ENCODE measurements at places on chromosomes 12 and 14.

- DNase-seq: no peak
Observed at GRCh38 chr12:65123435-65124063, 2.4 kb upstream of the WIF1 start.

DNA sequence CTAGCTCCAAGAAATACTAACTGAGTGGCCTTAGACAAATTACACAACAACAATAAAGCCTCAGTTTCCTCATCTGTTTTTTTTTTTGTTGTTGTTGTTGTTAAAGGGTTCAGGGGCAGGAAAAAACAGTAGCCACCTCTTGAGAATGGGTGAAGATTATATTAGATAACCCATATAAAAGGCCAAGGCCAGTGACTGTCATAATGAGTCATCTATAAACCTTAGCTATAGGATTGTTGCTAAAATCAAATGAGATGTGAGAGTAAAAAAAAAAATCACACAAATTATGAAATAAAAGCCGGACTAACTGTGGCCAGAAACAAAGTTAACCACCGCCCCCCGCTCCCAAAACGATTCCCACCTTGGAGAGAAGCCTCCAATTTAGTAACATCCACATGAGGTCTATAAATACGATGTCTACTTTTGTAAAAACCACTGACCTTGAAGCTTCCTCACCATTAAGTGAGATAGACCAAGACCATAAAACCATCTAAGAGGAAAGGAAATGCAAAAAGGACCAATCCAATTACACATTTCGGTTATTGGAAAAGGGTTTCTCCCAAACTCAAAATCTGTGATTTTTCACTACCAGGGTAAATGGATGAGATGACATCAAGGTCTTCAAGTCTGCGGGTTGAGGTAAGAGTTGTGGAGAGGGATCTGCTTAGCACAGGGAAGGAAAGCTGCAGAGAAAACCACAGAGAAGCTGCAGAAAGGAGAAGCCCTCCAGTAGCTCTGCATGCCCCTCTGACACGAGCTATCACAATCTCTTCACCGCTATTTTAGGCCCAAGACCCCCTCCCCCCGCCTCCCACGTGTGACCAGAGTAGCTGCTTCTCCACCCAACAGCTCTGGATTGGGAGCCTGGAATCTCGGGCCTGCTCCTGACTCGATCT, 1.0 kb downstream of the NAA25 start:
- DNase-seq: no peak

DNA sequence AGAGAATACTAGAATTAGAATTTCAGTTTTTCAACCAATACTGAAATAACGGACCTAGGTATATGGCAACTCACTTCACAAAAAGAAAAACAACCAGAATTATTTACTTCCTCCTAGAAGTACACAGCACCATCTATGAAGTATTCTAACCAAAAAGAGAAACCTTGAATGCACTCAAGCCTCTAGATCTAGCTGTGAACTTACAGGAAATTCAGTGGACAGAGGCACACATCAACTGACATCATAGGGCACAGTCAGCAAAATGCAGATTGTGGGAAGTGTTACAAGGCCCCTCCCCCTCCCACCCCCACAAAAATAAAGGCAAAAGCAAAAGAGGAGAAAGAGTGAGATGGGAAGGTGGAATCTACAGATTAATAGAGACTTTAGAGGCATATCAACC, 102.4 kb downstream of the TMTC1 start:
- DNase-seq: no peak

DNA sequence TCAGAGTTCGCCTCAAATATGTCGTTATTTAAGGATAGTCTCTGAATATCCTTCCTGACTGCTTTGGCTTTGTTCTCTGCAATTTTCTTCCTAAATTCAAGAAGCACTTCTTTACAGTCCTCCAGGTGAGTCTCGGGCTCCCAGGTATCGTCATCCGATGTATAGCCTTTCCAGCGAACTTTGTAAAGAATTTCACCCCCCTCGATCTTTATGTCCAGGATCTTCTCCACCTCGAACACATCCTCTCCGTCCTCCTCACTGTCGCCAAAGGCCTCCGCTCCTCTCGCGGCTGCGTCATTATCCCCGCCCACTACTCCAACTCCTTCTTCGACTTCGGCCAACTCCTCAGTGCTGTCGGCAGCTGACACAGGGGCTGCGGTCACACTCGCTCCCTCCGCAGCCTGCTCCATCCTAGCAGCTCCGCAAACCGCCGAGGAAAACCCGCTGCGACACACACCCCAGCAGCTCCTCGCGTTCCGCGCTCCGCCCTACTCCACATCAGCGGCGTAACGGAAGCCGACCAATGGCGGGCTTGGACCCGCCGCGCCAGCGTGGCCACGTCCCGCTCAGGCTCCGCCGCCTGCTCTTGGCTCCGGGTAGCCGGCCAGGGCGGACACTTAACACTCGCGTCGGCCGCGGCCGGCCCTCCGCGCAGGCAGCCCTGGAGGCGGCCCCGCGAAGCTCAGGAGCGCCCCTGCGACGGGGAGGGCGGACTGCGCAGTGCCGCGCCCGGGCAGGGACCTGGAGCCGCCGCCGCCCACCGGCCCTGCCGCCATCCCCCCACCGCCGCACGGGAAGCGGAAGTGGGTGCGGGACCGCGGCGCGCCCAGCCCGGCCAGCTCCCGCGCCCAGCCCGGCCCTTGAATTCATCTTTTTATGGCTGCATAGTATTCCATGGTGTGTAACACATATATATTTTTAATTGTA, 4.1 kb downstream of the CD163L1 start:
- DNase-seq: no peak

DNA sequence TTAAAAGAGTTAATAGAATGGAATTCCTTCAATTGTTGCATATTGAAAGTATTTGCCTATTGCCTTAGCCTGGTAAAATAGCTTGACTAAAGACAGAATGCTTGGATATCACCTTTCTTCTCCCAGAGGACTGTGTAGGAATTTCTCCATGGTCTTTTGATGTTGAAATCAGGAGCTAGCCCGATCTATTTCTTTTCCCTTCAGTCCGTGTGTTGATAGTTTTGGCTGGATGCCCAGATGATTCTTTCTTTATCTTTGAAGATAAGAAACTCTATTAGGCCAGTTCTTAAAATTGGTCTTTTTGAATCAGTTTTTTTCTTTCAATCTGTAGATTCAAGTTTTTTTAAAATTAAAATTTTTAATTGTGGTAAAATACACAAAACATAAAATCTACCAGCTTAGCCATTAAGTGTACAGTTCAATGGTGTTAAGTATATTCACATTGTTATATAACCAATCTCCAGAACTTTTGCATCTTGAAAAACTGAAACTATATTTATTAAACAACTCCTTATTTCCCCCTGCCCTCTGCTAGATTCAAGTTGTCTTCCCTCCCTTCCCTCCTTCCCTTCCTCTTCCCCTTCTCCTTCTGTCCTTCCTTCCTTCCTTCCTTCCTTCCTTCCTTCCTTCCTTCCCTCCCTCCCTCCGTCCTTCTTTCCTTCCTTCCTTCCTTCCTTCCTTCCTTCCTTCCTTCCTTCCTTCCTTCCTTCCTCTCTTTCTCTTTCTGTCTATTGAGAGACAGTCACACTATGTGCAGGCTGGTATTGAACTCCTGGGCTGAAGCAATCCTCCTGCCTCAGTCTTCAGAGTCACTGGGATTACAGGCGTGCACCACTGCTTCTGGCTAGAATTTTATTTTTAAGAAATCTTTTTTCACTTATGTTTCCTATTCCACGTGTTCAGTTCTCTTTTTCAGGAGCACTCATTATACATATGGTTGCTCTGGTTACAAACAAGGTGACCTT, 10.1 kb downstream of the LACRT start:
- DNase-seq: no peak

- no peak for DNase-seq
Observed at GRCh38 chr14:79602045-79602444, 609.3 kb downstream of the DIO2 start.

- DNase-seq: peak; percentile 94
Observed at GRCh38 chr12:88299567-88300101, 157.5 kb downstream of the TMTC3 start.

GRCh38 chr14:38257507-38257906, 1.6 kb upstream of the CLEC14A start:
- DNase-seq: no peak

DNA sequence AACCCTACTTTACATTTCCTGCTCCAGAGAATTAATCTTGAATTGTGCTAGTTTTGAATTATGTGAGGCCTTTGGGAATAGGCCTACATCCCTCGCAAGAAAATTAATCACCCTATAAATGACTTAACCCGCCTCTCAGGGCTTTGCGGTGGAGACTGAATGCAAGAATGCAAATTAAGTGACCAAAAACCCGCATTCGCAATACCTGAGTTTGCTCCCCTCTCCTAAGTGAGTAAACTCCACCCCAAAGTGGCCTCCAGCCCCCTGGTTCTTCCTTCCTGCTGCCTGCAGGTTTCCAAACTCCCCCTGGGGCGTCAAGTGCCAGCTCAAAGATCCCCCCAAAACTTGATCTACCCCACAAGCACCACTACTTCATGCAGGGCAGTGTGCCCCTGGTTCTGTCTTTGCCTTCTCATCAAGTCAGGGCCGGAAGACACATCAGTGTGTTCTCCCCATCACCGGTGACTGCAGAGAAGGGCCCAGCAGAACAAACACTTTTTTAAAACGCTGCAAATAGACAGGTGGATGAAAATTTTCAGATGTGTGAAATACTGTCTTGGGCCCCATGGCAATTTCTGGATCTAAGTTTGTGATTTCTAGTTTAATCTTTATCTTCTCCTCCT, 644.7 kb downstream of the VRK1 start:
- DNase-seq: no peak

DNA sequence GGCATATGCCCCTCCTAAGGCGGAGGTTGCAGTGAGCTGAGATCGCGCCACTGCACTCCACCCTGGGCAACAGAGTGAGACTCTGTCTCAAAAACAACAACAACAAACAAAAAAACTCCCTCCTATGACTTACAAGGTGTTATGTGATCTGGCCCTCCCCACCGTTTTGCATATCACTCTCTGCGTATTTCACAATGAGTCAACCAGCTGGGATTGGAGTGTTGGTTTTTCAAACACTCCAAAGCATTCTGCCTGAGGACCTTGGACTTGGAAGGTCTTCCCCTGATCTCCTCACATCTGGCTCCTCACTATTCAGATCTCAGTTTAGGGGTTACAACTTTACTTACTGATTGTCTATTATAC, 14.0 kb downstream of the MANSC1 start:
- no peak for DNase-seq

DNA sequence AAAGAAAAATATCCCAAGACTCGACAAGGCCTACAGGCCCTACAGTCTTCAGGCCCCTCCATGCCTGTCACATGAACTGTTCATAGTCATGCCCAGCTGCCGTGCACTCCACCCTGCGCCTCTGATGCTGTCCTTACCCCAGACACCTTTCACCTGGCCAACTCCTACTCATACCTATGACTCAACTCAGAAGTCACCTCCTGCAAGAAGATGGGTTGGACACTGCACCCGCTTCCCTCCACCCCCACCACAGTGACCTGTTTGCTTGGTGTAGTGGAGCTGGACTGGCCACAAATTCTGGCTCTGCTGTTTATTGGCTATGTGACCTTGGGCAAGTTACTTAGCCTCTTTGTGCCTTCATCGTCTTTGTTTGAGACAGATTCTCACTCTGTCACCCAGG, 56.2 kb downstream of the PHETA1 start:
- no peak for DNase-seq

DNA sequence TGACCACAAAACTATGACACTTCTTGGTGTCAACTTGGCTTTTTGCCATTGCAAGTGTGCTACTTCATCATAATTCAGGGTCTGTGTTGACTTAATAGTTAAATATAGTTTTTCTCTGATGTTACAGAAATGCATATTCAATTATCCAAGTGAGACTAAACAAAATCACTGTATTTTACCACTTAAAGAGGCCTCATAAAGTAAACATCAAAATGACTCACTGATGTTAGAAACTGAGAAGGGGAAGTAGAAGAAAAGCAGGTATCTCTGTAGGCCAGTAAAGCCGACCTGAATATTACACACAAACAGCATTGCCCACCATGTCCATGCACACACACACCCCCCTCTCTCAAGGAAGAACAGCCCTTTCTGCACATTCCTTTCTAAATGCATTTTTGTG, 55.4 kb downstream of the RPAP3 start:
- DNase-seq: no peak

- DNase-seq: no peak
Observed at GRCh38 chr14:71444030-71444822, 488.0 kb upstream of the RGS6 start.

DNA sequence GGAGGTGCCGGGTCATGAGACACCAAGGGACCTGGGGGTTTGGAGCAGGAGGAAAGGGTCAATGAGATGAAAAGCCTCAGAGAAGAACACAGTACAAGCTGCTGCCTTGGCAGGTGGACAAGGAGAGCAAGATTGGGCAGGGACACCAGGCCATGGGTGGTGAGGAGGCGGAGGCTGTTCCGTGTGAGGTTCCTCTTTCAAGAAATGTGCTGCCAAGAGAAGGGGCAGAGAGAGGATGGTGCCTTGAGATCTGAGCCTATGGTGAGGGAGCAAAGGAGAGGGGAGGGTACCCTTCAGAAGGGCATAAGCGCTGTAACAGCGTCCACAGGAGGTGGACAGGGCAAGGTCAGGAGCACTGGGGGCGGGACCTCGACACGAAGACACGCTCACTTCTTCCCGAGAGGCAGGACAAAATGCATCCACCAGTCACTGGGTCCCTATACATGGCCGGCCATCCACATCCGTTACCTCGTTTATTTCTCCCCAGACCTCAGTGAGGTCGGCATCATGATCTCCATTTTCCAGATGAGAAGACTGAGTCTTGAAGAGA, 100.2 kb downstream of the B4GALNT3 start:
- DNase-seq: no peak

GRCh38 chr12:81639196-81639595, 120.0 kb downstream of the PPFIA2 start:
- DNase-seq: no peak

DNA sequence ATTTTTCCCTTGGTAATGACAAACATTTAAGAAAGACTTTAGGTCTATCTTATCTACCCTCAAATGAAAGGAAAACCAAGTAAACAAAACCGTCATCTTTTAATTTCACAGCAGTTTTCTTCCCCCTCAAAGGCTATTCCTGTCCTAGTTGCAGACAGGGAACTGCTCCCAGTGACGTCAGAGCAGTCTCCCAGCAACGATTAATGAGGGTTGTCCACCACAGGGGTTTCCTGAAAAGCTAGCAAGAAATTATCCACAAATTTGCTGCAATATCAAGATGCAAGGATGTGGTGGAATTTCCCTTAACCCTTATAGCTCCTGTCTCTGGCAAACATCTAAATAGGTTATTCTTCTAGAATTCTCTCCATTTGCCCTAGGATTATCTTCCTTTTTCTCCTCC, 89.1 kb upstream of the STAC3 start:
- no peak for DNase-seq

GRCh38 chr12:12735301-12735700, 18.1 kb downstream of the CDKN1B start:
- DNase-seq: no peak

DNA sequence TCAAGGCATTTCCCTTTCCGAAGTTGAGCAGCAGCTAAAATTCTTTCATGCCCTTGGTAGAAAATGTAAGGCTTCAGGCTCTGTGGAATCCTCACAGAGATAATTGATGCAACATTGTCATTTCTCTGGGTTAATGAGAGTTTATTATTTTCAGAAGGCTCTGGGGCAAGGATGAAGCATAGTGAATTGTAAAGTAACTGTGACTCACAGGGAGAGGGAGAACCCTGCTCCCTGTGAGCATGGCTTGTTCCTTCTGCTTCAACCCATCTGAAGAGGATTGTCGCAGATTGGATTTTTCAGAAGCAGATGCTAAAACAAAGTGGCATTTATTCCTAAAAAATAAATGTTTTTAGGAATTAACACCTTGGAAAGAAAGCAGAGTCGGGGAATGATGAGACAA, 41.2 kb downstream of the APOBEC1 start:
- DNase-seq: no peak
